ENCODE measurements at places on chromosomes 12 and 14.
A peak's percentile ranks its signal among the peaks of the same experiment; 100 is the strongest.

DNA sequence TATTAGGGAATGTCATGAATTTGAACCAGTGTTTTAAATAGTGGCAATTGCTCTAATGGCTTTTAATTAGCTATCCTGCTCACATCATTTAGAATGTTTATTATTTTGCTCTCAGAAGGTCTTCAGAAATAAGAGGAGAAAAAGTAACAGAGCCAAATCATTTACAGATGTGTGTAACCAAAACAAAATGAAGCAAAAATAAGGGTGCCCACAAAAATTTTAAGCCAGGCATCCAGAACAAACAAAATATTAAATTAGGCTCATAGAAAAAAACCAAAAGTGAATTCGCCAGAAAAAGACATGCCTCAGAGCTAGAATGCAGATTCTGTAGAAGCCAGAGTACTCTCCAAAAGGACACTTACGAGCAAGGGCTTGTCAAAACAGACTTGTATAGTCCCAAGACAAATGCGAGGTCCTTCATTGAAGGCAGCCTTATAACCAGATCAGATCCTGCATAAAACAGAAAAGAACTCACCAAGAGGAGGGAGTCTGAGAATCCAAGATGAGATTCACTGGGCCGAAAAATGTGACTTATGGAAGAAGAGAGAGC lies 20.2 kb upstream of the SERPINA1 start:
- no peak for DNase-seq

DNA sequence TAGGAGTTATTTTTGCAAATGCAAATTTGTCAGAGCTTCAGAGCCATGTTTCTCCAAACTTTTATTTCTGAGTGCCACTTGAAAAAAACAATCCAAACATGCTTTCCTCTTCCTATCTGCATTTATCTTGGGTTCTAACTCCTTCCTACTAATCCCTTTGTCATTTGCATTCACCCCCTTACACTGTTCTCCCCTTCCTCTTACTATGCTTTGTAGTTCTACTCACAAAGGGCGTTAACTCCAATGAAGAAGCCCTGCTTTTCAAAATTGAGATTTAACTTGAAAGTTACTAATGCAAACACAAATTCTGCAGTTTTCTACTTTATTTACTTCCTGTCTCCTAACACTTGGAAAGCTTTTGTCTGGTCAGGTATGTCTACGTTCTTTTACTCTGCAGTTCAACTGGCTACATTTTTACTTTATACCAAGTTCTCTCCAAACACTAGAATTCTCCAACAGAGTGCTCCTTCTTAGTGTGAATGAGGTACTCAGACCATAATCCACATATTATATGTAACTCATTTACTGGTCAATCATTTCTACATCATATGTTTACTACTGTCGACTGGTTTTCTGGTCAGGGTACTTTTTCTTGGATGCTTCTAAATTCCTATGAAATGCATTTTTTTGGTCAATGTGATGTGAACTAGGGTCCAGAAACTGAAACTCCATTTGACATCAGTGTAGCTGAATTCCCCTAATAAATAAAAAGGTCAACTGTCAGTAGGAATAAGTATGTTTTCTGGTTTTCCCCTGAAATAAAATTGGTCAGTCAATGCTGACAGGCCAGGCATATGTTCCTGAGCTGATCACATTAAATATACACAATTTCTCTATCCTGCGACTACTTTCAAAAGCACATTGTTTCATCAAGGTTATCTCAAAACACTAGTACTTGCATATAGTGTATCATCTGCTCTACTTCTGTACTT lies 51.2 kb upstream of the OR5AU1 start:
- no peak for DNase-seq

DNA sequence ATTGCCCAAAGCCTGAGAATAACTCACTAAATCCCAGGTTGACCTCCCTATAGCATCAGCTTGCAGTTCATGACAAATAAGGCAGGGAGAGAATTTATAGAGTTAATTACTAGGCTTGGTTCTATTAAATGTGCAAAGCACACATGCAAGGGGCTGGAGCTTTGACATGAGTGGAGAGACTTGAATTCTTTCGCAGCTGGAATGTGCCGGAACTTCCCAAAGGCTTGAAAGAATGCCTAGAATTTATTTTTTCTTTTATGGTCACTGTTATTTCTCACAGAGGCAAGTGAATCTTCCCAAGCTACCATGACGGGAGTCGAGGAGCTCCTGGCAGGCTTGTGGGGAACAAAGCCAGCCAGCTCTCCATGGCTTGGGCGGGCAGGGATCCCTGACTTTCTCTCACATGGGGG lies 95.5 kb upstream of the USP44 start:
- DNase-seq: no peak

DNA sequence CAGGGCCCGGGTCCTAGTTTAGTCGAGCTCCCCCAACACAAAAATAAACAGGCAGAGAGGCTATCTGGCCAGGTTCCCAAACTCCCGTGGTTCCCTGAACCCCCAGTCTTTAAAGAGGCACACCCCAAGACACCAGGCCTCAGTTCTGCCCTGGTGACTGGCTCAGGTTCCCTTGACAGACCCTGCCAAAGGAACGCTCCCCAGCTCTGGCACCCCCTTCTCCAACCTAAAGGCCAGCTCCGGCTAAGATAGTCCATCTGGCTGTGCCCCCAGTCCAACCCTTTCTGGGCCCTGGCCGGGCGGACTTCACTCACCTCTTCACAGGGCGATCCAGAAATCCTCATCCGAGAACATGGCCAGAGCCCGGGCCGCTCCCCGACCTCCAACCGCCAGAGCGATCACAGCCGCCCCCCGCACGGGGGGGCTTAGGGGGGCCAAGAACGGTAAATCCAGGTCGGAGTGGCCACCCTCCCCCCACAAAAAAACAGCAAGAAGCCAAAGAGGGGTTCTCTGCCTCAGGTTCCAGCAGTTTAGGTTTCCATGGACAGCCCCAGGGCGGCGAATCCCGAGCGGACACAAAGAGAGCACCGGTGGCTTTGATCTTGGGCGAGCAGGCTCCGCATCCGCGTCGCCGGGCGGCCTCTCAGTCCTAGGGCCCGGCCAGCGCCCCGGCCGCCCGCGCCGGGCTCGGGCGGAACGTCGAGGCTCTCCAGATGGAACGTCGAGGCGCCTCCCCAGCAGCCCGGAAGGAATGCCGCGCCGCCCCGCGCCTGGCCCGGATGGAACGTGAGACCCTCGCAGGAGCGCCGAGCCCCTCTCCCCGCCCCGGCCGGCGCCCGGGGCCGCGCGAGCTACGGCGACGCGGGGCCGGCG lies 1.1 kb downstream of the KMT2D start:
- no peak for DNase-seq

DNA sequence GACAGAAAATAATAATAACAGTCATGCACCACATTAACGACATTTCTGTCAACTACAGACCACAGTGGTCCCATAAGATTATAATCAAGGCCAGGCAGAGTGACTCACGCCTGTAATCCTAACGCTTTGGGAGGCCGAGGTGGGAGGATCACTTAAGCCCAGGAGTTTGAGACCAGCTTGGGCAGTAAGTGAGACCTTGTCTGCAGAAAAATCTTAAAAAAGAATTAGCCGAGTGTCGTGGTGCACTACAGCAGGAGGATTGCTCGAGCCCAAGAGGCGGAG lies 8.6 kb downstream of the NAB2 start:
- DNase-seq: no peak

DNA sequence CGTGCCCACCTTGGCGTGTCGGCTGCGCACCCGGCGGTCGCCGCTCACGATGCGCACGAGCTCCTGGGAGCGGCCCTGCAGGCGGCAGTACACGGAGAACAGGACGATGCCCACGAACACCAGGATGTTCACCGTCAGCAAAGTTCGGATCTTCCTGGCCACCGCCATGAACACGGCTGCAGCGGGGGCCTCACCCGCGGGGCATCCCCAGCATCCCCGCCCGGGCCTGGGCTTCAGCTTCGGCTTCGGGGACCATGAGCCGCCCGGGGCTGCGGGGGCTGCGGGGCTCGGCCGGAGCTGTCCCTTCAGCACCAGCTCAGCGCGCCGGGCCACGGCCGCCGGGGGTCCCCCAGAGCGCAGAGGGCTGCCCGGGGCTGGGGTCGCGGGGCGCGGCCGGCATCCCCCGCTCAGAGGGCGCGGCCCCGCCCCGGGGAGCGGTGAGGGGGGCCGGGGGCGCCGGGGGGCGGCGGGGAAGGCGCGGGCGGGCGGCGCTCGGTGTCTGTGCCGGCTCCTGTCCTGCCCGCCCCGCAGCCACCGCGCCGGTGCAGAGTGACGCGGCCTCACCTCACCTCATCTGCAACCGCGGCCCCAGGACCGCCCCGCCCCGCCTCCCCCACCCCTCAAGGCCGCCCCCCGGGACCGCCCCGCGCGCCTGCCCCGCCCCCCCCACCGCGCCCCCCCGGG lies at the start of gene GALNT9:
GALNT9 (minus strand) TSS at position 554 of the 684 bp plus-strand sequence; CDS start at position 168, 386 bp downstream.
- no peak for DNase-seq

DNA sequence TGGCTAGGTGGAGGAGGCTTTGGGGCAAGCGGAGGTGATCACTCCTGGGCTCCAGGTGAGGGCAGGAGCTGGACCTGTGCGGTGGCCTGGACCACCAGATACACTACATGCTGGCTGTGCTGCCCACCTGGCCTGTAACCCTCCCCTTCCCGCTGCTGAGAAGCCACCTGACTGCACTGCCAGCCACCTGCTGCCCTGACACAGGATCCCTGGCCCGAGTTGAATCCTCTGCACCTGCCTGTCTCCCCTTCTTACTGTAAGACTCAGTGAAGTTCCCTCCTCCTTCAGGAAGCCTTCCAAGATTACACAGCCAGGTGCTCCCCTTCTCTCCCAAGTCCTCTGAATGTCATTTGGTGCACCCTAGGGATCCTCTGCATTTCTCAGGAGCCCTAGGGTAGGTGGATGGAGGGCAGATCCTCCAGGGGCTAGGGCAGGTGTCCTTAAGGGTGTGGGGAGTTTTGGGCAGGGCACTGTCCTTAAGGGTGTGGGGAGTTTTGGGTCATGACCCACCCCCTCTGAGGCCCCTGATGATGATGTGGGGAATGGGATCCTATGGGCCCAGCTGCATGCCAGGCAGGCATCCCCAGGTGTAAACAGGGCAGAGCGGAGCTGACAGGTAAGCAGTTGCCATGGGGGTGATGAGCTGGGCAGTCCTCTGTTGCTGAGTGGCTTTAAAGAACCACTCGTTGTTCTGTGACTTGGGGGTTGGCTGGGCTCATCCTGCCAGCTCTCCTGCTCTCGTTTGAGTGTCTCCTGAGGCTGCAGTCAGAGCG lies 6.7 kb upstream of the MTA1 start:
- DNase-seq: no peak

- no peak for DNase-seq
These were observed 12.8 kb downstream of the DEGS2 start for GRCh38 chr14:100146531-100147091.

GRCh38 chr12:95790917-95791849 lies 619 bp upstream of the NTN4 start:
- DNase-seq: no peak

- peak; percentile 93 for DNase-seq
These were observed at the start of gene EAPP for GRCh38 chr14:34539407-34540180. EAPP (minus strand) TSS chr14:34539701; CDS start chr14:34539628, 73 bp downstream.

- DNase-seq: no peak
These were observed 226.8 kb upstream of the HMGA2 start for GRCh38 chr12:65597527-65597926.

DNA sequence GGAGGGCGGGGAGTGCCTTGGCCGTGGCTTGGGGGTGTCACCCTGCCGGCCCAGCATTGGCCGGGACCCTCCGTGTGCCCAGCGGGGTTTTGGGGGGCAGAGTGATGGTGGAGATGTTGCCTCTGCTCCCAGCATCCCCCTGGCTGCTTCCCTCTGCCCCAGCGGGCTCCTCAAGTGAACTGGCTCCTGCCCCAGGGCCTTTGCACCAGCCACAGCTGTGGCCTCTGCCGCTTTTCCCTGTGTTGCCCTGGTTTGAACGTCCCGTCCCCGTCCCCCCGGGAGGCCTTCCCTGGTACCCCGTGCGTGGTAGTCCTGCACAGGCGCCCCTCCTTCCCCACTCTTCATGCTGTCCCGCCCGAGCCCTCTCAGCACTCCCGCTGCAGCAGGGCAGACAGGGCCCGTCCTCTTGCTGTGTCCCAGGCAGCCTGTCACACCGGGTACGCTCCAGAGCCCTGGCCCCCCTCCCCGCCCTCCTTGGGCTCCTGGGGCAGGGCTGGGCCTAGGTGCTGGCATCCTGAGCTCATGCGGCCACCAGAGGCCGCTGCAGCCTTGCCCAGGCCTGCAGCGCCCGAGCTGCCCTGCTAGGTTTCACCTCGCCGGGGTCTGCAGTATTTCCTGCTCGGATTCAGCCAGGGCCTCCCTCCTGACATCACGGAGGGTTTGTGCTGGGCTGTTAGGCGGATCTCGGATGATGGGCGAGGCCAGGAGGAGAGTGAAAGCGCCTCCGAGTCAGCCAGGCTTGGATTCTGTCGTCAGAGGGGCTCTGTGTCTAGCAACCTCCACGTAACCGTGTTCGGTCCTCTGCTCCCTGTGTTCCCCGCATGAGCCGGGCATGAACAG lies 9.5 kb downstream of the NOC4L start:
- peak; percentile 60 for DNase-seq

DNA sequence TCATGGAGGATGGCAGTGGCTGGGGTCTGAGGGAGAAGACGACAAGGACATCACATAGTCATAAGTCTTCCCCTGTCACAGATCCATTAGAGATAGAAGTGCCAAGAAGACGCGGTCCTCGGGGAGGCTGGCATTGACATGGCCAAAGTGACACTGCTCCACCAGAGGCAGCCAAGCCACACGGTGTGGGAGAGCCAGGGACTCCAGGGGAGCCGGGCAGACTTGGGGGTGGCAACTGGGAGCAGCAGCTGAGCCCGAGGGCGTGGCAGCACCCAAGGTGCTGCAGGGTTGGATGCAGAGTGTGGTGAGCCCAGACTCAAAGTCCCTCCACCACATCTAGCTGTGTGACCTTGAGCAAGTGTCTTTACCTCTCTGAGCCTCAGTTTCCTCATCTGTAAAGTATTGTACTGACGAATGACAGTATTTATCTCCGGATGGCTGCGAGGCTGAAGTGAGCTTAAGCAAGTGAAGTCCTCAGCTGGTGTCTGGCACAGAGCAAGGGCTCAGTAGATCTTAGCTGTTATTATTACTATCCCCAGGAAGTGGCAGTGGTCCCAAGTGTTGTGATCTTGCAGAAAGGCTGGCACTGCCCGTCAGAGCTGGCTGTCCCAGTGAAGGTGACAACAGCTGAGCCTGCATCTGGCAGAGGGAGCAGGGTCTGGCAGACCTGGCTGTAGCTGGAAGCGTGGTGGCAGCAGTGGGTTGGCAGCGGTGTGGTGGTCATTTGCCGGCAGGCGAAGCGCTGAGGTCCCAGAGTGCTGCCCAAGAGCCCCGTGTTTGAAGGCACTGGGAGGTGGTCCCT lies 54.9 kb downstream of the ZNF664 start:
- no peak for DNase-seq

All from activated T-cell treated with anti-CD3 and anti-CD28 coated beads for 1 hour (primary cell).